ENCODE measurements at places on chromosomes 1 and 21.

- no peak for DNase-seq
Measured at GRCh38 chr21:25298512-25299491, 308.5 kb downstream of the MRPL39 start.

DNA sequence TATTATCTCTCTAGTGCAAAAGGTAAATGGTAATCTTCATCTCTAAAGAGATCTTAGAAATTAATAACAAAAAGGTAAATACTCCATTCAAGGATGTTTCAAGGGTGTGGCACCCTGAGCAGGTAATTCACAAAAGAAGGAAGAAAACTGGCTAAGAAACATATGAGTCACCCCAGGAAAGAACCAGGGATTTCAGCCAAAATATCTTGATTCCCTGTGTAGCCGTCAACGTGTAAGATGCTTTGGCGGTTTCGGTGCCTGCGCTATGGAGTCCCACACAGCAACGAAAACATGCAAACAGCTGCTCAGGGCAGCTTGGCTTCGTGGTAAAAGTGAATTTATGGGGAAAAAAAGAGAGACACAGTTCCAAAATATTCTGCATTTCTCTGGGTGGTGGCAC, 3.7 kb downstream of the ITGB2 start:
- no peak for DNase-seq

- DNase-seq = no peak
Measured at GRCh38 chr1:218482683-218483082, 137.5 kb downstream of the TGFB2 start.

DNA sequence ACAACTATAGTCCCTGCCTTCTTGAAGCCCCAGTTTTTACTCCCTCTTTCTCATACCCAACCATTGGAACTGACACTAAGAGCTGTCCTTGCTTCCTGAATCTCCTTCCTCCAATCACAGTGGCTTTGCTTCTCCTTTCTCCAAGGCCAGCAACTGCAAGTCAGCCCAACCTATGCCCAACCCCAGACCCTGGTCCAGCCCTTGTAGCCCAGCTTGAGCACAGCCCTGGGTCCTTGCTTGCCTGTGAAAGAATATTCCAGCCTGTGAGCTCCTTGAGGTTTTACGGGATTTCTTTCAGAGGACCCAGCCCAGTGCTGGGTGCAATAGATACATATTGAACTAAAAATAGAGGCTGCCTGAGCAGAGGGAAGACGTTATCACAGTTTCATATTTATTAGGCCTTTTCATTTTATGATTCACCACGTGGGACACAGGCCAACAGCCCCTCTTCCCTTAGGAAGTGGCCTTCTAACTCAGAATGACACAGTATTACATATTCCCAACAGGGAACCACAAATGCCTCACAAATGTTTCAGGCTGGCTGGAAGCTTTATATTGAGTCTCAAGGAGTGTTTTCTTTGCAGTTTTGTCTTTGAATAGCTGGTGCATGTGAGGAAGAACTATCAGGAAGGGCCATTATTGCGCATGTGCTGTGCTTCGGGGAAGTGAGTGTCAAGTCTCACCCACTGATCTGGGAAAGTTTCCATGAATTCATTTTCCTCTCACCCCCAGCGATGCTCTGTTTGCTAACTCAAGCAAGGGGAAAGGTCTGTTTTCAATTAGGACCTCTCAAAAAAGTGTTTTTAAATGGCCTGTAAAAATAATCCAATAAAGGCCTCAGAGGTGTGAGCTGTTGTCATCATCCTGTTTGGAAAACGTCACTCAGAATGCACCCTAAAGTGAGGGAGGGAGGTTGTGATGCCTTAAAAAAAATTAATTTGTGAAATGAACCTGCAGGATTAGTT, 92.3 kb upstream of the NFIA start:
- DNase-seq = peak; percentile 75

GRCh38 chr1:26787706-26788514, at the start of gene PIGV:
TSS of gene PIGV (plus strand) at chr1:26787950. CDS start at chr1:26790816, 2,866 bp downstream.
- DNase-seq = peak; percentile 91

DNA sequence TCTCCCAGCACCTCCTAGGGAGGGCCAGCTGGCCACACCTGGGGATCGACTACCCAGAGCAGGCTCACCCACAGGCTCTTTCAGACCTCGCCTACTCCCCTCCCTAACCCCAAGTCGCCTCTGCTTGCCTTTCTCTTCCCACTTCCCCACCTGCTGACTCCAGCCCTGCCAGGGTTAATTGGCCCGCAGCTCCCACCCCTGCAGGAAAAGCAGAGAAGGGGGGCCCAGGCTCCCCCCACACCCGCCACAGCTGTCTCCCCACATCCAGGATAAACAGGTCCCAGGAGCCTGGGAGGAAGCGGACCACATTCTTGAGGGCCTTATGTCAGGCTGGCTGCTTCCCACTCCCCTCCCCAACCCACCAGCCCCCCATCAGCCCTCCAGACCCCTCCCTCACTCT, 45.0 kb downstream of the TAS1R2 start:
- DNase-seq = no peak

GRCh38 chr1:221794079-221794670, 52.3 kb upstream of the DUSP10 start:
- DNase-seq = no peak

GRCh38 chr1:55310505-55310971, 95.4 kb upstream of the USP24 start:
- DNase-seq = peak; percentile 49

- no peak for DNase-seq
Measured at GRCh38 chr21:37412603-37413360, 46.2 kb downstream of the DYRK1A start.

- no peak for DNase-seq
Measured at GRCh38 chr1:98919211-98919610, 85.5 kb downstream of the PLPPR5 start.

- DNase-seq = no peak
Measured at GRCh38 chr1:19597496-19598309, 46.4 kb upstream of the NBL1 start.

DNA sequence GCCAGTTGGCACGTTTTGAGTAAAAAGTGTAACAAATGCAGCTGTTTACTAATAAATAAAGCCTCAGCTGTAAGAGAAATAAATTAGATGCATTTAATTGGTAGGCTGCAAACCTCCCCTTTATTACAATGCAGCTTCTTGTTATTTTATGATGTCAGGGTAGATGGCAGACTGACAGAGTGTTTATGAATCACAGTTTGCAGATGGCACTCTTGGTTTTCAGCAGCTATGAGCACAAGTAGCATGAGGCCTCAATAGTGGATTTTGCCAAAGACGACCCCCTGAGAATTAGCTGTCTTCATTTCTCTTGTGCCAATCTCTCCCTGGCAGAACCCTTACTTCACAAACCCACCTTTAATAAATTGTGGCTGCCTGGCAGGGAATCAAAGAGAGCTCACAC, 161.2 kb upstream of the C1orf87 start:
- no peak for DNase-seq

GRCh38 chr1:102861247-102861646, 247.1 kb downstream of the COL11A1 start:
- DNase-seq = no peak

DNA sequence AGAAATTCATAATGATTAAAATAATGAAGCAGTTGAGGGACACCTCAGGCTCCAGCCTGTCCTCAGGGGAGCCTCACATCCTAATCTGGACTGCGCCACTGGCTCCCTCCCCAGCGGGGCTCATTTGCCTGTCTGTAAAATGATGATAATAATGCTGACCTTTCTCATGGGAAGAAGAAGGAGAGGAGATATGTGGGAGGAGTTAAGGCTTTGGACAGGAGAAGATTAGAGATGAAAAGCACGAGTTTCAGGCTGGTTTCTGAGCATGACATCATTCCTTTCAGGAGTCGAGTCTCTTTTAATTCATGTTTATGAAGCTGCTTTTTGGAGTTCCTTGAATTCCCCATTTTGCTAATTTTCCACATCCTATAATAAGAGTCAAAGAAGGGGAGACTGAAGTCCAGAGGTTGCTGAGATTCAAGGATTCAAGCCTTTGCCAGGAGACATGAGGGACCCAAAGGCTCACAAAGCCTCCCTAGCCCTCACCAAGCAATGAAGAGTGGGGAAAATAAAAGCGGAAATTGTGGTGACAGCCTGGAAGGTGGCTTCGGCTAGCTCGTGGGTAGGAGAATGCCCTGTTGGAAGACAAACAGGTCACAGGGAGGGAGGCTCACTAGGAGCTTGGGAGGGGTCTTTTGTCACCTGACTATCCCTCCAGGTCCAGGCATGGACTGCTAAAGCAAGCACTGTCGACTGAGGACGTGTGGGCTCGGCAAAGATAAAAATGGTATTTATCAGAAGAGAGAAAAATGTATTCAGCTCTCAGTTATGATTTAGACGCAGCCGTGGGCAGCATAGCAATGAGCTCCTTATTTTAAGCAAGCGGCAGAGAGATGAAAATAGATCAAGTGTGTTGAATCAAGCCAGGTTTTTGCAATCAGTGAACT, 27.5 kb upstream of the STMN1 start:
- DNase-seq = no peak

DNA sequence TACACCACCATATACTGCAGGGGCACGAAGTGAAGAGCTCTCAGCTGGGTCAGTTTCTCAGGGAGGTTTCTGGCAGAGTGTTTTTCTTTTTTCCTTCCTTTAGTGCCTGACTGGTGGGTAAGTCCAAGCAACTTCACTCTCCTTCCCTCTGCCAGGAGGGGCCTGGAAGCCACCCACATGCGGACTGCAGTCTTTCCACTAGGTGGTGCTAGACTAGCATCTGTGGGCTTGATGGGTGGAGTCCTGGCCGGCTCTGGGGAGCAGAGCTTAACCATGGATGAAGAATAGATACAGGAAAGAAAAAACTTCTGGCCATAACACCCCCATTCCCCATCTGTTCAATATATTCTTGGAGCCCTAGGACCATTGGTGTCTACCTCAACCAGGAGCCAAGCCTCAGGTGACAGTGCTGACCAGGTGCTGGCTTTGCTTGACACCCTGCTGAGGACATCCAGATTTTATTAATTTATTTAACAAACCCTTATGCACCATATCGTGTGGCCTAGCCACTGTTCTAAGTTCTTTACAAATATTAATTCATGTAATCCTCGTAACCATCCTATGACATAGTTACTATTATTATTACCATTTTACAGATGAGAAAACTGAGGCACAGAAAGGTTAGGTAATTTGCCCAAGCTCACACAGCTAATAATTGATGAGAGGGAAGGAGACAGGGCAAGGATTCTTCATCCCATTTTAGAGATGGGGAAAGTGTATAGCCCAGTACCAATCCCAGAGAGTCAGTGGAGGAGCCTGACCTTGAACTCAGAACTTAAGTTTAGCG, 126.7 kb upstream of the CSF3R start:
- DNase-seq = peak; percentile 29

DNA sequence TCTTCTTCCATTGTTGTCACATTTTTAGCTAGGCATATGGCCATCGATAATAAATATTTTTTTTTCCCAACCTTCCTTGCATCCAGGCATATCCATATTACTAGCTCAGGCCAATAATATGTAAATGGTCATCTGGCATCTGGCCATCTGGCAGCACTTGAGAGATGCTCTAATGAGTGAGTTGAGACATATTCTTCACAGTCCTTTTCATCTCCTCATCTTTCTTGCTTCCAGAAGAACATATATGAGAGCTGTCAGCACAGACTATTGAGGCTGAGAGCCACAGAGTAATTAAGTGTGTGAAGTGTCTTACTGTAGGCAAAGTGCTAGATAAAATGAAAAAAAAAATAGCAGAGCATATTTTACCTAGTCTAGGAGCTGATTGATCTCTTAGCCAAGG, 628.4 kb upstream of the TMPRSS15 start:
- no peak for DNase-seq

DNA sequence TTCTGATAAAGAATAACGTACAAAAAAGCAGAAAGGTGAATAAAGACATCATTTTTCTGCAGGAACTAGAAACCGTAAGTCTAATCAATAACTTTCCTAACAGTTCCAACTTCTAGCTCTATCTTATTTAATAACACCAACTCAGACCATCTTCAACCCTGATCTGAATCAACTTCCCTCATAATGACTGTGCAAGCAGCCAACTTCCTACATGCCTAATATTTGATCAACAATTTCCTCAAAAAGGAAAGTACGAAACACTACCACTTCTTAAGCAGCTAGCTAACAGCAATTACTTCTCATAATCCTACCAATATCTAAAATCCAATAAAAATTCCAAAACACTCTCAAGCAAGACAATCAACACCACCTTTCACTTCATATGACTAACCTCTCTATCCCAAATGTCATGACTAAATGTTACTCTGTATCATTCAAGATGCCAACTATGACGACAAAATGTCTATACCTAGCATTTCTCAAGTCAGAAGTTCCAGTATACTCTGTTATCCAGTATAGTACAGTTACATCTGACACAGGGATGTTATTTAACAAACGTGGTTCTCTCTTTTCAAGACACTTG, 1.7 kb downstream of the COP1 start:
- no peak for DNase-seq

DNA sequence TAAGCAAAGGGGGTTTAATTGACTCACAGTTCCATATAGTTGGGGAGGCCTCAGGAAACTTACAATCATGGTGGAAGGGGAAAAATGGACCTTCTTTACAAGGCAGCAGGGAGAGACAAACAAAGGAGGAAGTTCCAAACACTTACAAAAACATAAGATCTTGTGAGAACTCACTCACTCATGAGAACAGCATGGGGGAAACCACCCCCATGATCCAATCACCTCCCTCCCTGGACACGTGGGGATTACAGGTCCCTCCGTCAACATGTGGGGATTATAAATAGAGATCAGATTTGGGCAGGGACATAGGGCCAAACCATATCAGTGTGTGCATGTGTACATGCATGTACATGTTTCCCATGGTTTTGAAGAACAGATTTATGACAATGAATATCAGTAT, 5.5 kb upstream of the SMG7 start:
- DNase-seq = no peak

- DNase-seq = no peak
Measured at GRCh38 chr1:52296345-52296744, 69.7 kb downstream of the CC2D1B start.

DNA sequence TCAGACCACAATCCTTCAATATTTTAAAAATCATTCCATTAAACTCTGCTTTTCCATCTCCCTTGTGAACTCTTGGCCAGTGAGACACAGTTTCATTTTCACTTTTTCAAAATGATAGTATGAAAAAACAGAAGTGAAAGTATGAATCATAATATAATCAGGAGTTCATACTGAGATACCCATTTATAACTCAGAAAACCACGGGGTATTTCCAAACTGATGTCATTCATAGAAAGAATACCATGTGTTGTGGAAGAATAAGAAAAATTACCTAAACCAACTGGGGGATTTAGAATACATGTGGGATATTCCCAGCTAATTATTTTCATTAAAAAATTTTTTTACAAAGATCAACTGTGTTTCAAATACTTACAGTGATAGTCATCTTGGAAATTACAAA, 149.9 kb downstream of the MRPL39 start:
- no peak for DNase-seq

DNA sequence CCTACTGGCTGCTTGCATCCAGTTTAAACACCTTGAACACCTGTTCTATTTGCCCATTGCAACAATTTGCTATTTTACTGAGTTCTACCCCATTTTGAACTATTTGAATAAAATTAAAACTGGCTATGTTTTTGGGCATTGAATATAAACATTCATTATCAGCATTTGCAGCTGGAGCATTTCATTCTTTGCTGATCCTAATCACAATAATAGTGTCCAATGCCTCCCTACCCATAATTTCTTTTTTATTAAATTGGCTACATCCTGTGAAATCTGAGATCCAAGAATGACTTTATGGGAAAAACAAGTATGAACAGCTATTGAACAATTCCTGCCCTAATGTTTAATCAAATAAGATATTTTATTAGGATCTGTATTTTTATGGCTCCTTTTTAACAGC, 447.9 kb downstream of the PLA2G4A start:
- DNase-seq = no peak

GRCh38 chr1:68173936-68174737, 58.2 kb downstream of the WLS start:
- peak; percentile 71 for DNase-seq

Data from left cardiac atrium (tissue), 4 donors.